Activated gamma-delta T cell treated with anti-CD3 and anti-CD28 coated beads, Interleukin-2, amount 50 U/mL, for 16 hours (primary cell): ENCODE measurements at places on chromosomes 13 and 19.

DNA sequence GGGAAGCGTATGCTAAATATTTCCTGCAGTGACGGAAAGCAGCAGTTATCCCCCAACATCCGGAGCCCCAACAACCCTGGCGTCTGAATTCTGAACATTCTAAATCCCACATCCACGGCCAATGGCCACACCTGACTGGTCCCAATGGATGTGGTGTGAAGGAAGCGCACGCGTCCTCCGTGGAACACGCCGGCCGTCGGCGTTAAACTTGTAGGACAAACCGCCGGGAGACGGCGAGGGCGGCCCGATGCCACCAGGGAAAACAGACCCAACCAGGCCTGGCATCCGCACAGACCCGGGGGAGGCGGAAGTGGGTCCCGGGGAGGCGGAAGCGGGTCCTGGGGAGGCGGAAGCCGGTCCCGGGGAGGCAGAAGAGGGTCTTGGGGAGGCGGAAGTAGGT lies 3.2 kb downstream of the SHC2 start:
- no peak for DNase-seq

- no peak for DNase-seq
These were observed 76.2 kb upstream of the TNFSF11 start for GRCh38 chr13:42497798-42498197.

DNA sequence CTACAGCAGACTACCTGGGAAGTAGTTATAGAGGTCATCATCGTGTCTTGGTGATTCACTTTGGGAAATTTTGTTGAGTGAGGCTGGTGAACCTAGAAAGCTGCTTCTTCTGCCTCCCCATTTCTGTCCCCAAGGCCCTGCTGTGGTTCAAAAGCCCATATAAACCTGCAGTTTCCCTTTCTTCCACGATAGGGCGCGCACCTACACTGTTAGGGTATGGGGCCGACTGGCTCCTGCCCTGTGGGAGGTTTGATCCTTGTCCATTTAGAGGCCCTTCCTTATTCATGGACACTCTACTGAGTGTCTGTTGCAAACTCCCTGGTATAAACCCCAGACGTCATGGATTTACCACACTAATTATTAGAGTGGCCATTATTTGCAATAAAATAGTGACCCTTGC lies 191.8 kb downstream of the GGACT start:
- DNase-seq = no peak

DNA sequence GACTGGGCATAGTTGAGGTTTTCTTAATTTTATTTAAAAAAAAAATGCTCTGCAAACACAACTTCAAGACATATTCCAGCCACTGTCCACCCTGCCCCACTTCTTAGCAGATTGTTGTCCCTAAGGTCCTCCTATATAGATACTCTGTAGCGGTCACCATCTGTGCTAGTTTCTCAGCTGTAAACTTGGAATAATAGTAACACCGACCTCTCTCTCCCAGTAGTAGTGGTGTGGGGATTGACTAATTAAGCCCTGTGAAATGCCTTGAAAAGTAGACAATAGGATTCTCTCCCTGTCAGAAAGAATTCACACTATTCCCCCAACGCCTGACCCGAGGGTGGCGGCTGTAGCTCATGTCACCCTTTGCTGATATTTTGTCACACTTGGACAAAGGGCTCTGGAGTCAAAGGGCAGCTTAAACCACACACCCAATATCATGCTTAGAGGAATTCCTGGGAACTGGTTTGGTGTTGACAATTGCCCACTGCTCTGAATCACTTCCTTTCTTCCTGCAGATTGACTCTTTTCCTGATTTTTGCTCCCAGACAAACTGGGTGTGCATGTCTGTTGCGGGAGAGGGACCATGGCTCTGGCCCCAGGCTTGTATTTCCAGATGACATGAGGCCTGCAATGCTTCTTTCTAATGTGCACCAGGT lies 9.2 kb upstream of the SERP2 start:
- DNase-seq = no peak

DNA sequence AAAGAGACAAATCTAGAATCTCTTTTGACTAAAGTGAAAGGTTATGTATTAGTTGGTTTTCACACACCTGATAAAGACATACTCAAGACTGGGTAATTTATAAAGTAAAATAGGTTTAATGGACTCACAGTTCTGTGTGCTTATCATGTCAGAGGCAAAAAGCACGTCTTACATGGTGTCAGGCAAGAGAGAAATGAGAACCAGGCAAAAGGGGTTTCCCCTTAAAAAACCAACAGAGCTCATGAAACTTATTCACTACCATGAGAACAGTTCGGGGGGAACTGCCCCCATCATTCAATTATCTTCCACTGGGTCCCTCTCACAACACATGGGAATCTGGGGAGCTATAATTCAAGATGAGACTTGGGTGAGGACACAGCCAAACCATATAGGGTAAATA lies 486.8 kb downstream of the DACH1 start:
- no peak for DNase-seq

DNA sequence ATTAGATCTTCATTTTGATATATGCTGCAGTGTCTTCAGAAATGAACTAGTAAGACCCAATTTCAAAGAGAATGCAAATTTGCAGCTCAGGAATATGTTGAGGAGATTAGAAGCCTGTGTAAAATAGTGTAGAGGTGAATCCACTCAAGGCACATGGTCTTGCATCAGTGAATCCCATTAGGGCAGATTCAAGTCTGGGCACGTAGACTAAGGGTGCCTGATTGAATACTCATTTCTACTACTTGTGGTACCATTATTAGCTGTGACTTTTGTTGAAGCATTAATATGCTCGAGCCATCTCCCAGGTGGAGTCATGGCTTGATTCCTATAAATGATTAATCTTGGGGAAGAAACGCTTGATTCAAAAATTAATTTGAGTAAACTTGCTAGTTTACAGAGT lies 129.4 kb downstream of the AKAP11 start:
- DNase-seq = no peak

DNA sequence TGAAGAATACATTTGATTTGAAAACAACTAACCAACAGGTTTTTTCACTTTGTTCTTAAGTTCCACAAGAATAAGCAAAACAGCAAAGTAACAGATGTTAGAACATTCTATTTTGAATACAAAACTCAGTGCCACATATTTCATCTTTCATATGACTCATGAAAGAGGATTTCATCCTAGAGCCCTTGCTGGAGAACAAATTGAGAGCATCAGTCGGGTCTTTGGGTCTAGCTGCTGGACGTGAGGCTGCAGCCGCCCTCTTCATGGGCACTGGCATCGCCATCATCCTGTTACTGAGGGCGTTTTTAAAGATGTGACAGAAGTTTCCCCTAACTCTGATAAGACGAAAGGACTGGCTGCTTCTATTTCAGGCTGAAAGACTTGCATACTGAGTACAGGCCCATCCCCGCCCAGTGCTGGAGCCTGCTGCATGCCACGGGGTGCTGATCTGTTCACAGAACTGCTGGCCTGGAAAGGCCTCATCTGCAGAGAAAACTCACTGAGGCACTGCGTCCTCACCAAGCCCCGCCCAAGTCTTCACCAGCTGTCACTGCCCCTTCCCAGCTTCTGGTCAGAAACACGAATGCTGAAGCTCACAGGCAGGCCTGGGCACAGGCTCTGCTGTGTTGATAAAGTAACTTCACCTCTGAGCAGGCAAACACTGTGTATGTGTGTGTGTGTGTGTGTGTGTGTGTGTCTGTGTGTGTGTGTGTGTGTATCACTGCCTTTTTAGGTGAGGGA lies 101.4 kb downstream of the TUBGCP3 start:
- DNase-seq = no peak

GRCh38 chr13:59111751-59112171 lies 1052.0 kb downstream of the DIAPH3 start:
- no peak for DNase-seq

- no peak for DNase-seq
These were observed 95.7 kb downstream of the SPRY2 start for GRCh38 chr13:80245162-80245733.

DNA sequence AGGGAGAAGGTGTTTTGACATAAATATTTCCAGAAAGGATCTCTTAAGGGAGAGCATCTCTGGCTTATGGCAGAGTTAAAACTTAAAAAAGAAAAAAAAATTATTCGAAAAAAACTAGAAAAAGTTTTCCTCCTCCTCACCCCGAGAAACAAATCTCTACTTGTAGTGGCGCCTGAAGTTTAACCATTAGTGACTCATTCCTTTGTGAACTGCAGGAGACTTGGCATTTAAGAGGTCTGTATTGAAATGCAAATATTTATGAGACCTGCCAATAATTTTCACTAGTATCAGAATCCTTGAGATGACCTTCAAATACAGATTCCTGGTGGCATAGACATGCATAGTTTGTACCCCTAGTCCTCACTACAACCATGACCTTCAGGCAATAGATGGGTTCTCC lies 64.9 kb upstream of the MED4 start:
- no peak for DNase-seq

DNA sequence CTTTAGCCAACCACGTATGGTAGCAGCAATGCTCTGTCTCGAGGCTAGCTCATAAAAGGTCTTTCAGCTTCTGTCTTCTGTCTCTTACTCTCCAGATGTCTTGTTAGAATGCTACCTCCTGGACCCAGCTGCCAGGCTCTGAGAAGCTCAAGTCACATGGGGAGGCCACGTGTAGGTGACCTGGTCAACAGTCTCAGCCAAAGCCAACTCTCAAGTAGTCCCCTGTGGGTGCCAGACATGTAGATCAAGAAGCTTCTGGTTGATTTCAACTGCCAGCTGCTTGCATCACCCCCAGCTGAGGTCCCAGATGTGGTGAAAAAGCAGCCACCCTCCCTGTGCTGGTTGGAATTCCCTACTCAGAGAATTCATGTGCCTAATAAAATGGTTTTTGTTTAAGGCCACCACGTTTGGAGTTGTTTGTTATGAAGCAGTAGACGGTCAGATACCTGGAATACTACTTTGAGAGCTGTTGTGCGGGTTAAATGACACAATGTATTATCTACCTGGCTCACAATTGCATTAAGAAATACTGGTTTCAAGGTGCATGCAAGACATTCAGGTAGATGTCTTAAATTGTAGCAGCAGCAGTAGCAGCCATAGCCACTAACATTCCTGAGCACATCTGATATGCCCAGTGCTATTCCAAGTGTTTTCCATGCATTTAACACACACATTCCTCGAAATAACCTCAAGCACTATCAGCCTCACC lies 131.0 kb upstream of the RFC3 start:
- DNase-seq = no peak

DNA sequence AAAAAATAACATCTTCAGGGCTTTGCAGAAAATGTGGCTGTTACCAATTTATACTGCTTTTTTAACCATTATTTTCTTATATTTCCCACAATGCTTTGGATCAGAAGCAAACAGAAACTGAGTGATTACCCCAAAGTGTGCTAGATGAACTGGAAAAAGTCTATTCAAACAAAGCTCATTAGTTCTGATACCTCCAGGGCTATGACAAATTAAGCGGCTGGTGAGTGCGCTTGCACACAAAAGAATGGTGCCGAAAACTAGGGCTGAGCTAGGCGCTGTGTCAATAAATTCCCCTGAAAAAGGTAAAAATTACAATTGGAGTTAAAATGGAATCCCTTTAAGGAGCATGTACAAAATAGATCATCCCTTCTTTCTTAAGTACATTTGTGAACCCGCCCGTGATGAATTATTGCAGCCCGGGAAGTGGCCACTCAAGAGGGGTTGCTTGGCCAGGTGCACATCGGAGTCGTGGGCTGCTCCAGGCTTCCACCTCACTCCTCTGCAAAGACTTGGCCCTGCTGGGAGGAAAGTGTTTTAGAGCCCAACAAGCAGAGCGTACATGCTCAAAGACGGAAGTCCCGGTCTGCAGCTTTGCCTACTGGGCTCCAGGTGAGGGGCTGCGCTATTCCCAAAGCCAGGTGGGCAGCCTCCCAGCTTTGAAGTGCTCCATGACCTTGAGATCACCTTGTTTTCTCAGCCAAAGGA lies 164.0 kb upstream of the ZNF507 start:
- DNase-seq = no peak

DNA sequence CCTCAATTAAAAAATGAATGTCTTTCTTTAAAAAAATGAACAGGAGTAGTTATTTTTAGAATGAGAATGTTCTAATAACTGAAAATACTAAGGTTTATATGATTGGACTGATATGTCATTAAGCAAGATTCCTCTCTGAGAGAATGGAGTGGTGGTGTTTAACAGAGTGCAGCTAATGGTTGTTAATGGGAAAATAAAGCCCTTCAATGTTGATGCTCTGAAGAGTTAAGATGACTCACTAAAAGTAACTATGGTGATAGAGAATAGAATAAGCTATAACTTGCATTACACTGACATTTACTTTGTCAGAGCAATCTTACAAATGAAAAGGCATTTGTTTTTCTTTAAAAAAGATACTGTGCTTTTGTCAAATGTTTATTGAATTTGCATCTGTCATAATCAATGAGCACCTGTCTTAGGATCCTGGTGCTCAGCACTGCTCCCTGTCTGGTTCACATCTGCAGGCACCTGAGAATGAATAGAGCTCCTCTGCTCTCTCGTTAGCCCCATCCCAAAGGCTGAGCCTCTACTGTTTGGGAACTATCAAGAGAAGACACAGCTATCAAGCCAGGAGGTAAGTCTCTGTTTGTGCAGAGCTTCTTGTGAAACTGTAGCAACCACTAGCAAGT lies 15.1 kb downstream of the PABPC3 start:
- no peak for DNase-seq

DNA sequence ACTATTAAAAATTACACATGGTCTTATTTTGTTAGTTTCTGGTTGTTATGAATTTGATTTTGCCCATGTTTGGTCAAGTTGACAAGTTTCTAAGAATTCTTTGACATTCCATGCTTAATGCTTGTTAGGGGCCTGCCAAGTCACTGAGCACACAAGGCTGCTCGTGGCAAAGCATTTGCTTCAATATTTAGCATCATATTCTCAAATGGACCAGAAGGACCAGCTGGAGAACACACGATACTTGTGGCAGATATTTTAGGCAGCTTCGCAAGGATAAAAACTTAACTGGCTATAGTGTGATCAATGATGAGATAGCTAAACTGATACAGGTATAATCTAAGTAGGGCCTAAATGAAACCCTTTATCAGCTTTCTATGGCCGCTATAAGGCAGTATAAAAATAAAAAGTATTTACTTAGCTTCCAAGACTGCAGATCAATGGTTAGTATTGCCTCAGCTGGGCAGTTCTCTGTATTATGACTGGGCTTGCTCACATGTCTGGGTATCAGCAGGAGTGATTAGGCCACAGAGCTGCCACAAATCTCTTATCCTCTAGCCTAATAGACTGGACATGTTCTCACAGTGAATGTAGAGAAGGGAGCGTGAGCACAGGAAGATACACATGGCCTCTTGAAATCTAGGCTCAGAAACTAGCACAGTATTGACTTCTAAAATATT lies 155.9 kb upstream of the SPRY2 start:
- DNase-seq = no peak
